ENCODE measurements at places on chromosomes 1 and 21.

GRCh38 chr21:38136201-38136600 lies 120.6 kb upstream of the KCNJ15 start:
- DNase-seq = no peak

DNA sequence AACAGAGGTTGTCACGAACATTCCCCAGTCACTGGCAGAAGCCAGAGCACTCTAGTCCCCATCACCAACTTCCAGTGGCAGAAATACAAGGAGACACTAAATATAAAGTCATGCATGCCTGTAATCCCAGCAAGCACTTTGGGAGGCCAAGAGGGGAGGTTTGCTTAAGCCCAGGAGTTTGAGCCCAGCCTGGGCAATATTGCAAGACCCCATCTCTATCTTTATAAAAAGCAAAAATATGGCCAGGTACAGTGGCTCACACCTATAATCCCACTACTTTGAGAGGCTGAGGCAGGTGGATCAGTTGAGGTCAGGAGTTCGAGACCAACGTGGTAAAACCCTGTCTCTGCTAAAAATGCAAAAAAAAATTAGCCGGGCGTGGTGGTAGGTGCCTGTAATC lies 6.4 kb downstream of the CYB5RL start:
- no peak for DNase-seq

GRCh38 chr1:225738763-225739162 lies 38.9 kb upstream of the SRP9 start:
- DNase-seq = no peak

- no peak for DNase-seq
Observed at GRCh38 chr21:16592381-16592780, 862.6 kb downstream of the USP25 start.

DNA sequence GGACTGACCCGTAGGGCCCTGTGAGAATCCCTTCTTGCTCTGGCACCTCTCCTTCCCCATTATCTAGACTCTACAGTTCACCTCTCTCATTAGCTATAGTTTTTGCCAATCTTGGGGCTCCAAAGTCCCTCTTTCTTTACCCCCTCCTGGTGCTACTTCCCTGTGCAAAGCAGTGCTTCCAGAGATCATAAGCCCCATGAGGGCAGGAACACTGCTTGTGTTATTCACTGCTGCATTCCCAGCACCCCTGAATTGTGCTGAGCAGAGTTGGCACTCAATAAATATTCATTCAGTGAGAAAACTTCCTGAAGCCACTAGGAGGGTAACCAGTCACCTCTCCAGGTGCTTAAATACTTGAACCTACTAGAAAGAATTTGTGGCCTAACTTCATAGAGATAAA lies 2.1 kb upstream of the H3-3A start:
- no peak for DNase-seq
